ENCODE measurements at places on chromosomes 7 and 10. TPM values are rescaled to one million over a fixed set of nuclear protein-coding genes. Genes with fewer than 3 reads are reported as not detected.

- peak; percentile 6 for DNase-seq
These were observed 325.5 kb upstream of the C7orf33 start for GRCh38 chr7:148264933-148265557.

DNA sequence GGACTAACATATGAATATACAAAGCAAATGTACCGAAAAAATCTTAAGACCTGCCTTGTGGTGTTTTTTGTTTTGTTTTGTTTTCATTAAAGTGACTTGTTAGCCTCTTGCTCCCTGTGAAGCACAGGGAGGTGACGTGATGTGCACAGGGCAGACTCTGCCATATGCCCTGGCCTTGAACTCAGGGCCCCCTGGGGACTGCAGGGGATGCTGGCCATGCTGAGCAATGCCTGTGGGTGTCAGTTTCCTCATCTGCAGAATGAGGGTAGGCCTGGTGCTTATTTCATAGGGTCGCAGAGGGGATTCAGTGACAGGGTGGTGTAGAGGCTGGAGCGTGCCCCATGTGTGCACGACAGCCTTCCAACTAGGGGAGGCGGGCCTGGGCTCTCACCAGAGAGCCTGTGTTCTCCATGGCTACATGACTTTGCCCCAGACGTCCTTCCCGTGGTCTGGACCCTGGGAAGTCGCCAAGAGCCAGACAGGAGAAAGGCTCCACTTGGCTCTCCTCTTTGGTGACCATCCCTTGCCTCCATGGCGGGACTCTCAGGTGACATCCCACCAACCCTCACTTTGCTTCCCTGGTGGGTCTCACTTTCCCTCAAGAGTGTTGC, 14.5 kb downstream of the EGFR start:
- no peak for DNase-seq

DNA sequence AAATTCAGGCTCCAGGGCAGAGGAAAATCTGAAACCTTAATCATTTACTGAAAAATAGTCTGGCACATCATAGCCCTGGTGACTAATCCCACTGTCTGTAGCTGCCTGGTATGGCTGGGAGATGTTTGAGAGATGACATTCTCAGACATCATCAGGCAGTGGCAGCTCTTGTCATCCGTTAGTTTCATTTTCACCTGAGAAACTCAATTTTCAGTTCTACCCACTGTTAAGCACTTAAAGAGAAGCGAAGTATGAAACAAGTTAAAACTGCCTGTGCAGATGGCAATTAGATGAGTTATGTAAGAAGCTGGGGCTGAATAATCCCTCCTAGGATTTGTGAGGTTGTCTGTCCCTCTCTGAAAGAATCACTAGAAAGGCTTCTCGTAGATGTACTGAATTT, 150.2 kb downstream of the NSUN6 start:
- peak; percentile 46 for DNase-seq

GRCh38 chr10:60681103-60681502, 97.2 kb upstream of the CDK1 start:
- DNase-seq = no peak

DNA sequence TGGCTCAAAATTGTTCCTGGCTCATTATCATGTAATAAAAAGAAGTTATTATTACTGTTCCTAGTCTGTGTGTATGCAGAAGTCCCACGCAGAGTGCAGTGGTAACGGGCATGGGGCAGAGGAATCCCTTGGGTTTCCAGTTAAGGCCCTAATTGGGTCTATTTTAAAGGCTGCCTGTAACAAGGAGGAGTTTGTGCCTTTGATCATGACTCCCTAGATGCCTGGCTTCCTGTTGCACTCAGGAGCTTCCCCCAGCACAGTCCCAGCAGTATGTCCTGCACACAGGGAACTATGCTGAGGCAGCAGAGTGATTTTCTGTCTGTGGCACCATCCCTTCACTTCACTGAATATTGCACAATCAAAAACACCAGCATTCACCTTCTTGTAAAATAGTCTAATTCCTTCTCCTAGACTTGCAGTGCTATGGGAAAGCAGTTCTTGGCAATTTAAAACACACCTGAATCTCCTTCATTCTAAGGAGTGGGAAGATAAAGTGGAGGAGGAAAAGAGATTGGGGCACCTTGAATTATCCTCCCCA, 22.9 kb downstream of the SORCS1 start:
- DNase-seq = no peak

- DNase-seq = peak; percentile 52
These were observed 47.3 kb downstream of the LRRN3 start for GRCh38 chr7:111138193-111138569.

GRCh38 chr10:128567551-128567950, 441.3 kb upstream of the MKI67 start:
- no peak for DNase-seq

DNA sequence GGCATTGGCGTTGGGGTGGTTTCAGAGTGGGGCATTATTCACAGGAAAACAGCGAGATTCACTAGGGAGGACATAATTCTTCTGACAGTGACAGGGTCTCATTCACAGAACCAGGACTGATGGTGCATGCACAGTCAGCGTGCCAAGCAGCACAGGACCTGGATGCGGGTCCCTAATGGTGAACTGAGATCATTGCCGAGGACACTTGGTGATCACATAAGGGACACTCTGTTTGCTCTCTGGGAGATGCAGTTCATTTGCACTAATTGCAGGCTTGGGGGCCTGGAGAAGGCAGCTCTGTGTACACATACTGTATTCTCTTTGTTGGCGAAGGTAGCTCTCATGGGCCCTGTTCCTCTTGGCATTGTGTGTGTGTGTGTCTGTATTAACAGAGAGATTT, 716.1 kb downstream of the PHTF2 start:
- no peak for DNase-seq

GRCh38 chr7:139973101-139974050, 89.4 kb downstream of the PARP12 start:
- DNase-seq = no peak

- DNase-seq = no peak
These were observed 23.5 kb downstream of the IMPDH1 start for GRCh38 chr7:128385988-128386925.

DNA sequence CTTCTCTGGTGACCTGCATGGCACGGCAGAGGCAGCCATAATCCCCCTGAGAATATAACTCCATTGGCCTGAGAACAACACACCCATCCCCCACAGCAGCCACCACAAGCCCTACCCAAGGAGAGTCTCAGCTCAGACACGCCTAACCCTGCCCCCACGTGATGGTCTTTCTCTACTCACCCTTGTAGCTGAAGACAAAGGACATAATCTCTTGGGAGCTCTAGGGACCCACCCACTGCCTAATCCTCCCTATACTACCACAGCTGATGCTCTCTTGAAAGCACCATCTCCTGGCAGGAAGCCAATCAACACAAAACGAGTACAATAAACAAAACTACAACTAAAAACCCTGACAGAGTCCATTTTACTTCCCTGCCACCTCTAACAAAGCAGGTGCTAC, 30.7 kb upstream of the HPSE2 start:
- DNase-seq = no peak

PAPOLB gene
- not detected for total RNA-seq

MSMB gene
- not detected for total RNA-seq

CAV1 gene
- total RNA-seq = 384 TPM

CNNM1 gene
- total RNA-seq = 2.0 TPM

PSAP gene
- total RNA-seq = 1,120 TPM

LEP gene
- not detected for total RNA-seq

SVIL gene
- total RNA-seq = 73.3 TPM
